Activated CD4-positive, alpha-beta T cell treated with anti-CD3 and anti-CD28 coated beads, Interleukin-2, Interleukin-6, amounts not matched to agents 100 ng/mL and 50 ng/mL, durations not matched to agents 16 hours and 8 hours (primary cell): ENCODE measurements at places on chromosomes 11 and 22.

DNA sequence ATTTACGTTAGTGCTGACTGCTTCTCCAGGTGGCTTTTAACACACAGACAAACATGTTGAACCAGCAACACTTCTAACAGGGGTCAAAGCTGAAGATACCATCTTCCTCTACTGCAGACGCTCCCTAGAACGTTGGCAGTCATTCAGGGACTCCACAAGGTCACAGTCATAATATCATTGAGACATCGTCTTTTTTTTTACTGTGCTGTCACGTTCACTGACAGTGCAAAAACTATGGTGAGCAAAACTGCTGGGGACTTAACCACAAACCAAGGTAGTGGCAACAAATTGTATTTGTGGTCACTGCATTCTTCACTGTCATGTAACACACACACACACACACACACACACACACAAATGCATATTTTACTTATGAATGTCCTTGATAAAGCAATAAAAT is 244.9 kb downstream of the CASP12 start:
- peak; percentile 69 for DNase-seq

DNA sequence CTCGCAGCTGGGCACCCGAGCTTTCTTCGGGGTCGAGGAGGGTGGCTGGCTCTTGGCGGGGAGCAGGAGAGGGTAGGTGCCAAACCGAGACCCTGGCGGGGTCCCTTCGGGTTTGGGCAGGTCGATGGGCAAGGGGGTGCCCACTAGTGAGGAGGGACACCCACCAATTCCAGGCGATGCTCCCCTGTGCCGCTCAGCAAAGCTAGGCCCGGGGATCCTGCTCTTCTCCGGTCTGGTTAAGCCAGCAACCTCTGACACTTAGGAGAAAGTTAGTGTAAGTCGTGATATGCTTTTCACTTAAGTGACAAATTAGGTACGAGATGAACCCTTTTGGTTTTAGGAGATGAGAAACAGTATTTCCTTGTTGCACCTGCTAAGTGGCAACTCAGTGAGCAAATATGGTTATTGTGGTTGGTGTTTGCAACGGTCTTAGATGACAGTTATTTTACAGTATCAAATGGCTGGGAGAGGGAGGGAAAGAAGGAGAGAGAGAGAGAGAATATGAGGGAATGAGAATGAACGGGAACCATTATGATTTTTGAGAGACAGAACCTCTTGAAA is 565 bp downstream of the NUCB2 start:
- peak; percentile 72 for DNase-seq

- peak; percentile 9 for DNase-seq
These were observed 332 bp downstream of the TEAD1 start for GRCh38 chr11:12674571-12674935.

DNA sequence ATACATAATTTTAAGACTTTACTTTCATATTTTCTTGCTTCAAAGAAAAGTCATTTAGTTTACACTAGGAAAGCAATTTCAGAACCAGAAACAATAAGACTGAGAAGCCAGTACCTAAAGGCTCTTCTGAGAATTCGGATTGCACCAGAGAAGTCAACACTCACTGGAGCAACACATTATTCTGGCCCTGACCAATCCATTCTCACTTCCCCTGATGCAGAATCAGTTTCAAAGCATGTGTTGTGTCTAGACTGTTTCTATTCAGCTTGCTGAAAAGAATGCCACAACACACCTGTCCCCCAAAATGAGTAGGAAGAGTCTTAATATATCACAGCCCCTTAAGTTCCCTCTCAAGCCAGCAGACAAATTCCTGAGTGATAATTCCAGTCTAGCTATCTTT is 1074.3 kb upstream of the TENM4 start:
- no peak for DNase-seq

DNA sequence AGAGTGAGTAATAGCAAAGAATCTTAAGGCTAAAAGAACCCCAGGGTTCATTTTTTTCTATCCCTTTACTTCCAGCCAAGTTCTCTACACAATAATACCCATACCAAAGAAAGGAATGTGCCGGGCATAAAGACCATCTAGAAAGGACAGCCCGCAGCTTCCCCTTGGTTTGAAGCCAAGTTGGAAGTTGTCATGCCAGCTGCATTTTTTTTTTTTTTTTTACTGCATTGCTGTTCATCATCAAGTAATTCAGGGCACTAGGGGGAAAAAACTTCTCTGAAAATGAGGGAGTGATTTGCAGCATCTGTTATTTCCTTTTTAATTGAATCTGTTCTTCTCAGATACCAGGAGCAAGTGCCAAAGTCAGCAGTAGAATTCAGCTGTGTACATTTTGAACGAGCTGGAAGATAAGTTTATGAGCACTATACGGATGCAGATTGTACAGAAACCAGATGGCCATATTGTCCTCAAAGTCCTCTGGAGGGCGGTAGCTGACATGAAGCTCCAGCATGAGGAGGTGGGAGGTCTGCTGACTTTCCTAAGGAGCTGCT is 56.4 kb downstream of the UBASH3B start:
- no peak for DNase-seq

DNA sequence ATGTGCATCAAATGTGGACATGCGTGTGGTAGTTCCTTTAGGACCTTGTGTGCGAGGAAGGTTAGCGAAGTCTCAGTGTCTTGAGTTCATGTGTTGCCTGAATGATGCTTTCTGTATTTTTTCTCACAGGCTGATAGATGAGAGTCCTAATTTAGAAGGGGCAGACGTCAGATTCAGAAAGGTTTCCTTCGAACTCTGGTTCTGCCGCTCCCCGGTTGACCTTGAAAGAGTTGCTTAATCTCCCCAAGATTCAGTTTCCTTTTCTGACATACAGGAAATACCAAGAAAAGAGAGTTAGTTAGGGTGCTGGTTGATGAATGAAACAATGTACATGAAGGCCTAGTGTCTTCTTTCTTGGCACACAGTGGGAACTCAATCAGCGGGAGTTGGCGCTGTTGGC is 35.9 kb upstream of the TTC12 start:
- DNase-seq = no peak

GRCh38 chr11:102436561-102436960 is 16.0 kb downstream of the TMEM123 start:
- DNase-seq = no peak

- no peak for DNase-seq
These were observed 5.7 kb upstream of the ACAT1 start for GRCh38 chr11:108115500-108116140.

GRCh38 chr11:1994121-1994520 is 3.5 kb downstream of the H19 start:
- DNase-seq = no peak

DNA sequence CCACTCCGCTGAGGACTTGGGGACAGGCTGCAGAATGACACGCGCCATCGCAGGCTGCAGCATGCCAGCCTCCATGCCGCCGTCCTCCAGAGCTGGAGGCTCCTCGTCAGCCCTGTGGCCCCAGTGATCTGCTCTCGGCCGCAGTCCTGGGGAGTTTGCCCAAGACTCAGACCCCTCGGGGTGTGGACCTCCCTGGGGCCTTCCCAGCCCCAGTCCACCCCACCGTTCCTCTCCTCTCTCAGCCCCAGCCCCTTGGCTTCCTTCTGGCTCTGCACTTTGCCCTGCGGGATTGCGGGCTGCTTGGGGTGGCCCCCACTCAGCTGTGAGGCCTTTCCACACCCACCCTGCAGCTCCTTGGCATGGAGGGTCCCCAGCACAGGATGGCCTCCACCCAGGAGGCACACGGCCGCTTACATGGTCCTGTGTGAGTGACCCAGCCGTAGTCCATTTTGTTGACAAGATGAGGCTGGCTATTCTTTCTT is 414.9 kb downstream of the TBC1D22A start:
- DNase-seq = no peak

DNA sequence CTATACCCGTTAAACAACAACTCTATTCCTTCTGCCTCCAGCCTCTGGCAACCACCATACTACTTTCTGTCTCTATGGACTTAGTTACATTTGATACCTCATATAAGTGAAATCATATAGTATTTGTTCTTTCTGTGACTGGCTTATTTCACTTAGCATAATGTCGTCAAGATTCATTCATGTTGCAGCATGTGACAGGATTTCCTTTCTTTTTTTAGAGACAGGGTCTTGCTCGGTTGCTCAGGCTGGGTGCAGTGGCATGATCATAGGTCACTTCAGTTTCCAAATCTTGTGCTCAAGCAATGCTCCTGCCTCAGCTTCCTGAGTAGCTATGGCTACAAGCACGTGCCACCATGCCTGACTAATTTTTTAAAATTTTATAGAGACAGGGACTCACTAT is 29.4 kb upstream of the SORL1 start:
- no peak for DNase-seq

- peak; percentile 82 for DNase-seq
These were observed 124.7 kb upstream of the C11orf58 start for GRCh38 chr11:16613512-16614381.

DNA sequence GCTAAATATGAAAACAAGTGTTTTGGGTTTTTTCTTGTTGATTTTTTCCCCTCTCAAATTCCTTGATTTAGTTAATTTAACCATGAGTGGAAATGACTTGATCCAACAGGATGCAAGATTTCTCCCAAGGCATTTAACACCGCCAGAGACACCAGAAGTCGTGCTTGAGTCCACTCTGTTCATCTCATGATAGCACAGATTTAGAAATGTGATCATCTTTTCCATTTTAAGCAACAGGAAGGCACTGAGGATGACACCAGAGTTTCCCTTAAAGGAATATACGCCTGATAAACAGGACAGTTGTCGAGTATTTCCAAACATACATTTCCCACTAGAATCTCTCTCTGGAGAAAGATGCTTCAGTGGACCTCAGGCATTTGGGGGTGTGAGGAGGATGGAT is 318.7 kb downstream of the CADM1 start:
- DNase-seq = no peak

DNA sequence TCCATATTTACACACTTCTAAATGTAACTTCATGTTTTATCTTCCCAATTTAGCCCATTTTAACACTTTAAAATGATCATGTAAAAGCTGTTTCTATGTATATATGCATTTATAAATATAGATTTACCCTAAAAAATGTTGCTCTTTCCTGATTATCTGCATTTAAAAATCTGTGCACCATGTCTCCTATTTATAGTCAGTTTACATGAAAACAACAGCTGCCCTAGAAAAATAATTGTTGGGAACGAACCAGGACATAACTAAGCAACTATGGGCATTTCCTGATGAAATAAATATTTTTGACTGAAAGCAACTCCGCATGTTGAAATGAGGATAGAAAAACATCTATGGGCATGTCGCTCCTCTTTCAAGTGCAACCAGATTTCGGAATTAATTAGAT is 1368.2 kb downstream of the FAM181B start:
- DNase-seq = no peak

GRCh38 chr11:111776398-111777093 is 10.4 kb upstream of the PPP2R1B start:
- DNase-seq = no peak

DNA sequence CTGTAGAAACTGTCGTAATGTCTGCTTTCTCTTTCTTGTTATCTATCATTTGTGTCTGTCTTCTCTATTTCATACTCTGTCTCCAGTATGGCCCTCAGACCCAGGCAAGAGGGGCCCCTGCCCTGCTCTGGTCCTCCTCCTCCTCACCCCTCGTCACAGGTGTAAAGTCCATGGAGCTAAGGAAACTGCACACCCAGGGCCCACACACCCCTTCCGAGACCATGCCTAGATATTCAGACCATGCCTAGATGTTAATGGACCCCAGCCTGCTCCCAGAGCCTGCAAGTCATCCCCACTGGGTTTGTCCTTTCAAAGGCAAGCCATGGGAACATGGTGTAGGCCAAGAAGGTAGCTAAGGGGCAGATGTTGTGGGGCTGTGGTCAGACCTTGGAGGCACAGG is 24.1 kb upstream of the ANO1 start:
- DNase-seq = no peak

- no peak for DNase-seq
These were observed 28.7 kb downstream of the IGF2 start for GRCh38 chr11:2110521-2110920.

- DNase-seq = no peak
These were observed 81.1 kb downstream of the BMAL1 start for GRCh38 chr11:13358596-13359270.

DNA sequence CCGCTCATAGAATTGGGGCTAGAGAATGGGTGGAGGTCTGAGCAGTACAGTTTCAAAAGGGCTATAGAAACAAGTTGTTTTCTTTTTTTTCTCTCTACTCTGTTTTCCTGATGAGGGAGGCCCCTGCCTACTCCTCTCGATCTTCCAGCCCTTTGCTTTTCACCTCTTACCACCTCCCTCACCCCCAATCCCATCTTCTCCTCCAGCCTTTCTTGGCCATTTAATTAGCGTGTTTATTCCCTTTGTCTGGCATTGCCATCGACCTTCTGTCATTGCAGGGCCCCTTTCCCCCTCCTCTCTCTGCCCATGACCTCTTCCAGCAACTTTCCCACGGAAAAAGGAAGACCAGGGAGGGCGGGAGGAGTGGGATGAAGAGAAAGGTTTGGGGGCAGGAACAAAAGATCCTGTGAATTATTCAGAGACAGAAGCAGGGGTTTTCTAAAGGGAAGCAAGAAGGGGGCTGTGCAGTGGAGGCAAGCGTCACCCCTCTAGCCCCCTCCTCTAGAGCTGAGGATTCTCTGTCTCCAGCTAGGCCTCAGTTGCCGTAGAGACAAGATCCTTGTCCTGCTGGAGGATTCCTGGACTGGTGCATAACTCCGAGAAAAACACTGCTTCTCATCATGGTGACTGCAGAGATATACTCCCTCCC is 12.9 kb downstream of the DTX4 start:
- no peak for DNase-seq

GRCh38 chr11:100961633-100962032 is 168.0 kb downstream of the PGR start:
- no peak for DNase-seq

- no peak for DNase-seq
These were observed 24.3 kb upstream of the HIKESHI start for GRCh38 chr11:86277741-86278140.

- DNase-seq = peak; percentile 9
These were observed 26.1 kb upstream of the CARD16 start for GRCh38 chr11:105071089-105071732.

DNA sequence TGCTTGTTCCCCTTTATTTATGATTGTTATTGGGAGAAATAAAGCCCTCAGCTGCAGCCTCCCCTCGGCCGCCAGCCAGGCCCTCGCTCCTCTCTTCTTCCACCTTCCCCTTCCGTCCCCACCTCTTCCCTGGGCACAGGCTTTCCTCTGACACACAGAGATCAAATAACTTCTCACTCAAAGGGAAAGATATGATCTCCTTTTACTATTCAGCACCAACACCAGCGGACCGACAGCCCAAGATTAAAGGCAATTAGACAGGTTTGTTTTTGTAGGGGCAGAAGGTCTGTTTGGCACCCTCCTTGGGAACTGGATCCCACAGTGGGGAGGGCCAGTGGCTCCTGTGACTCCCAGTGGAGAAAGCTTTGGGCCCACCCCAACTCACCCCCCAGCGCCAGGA is 23.0 kb downstream of the NECTIN1 start:
- no peak for DNase-seq
